ENCODE measurements at places on chromosomes 5 and 9. TPM values are rescaled to one million over a fixed set of nuclear protein-coding genes. Genes with fewer than 3 reads are reported as not detected.
A peak's percentile ranks its signal among the peaks of the same experiment; 100 is the strongest.

The PIK3R1 gene
- 60.7 TPM for total RNA-seq

The GPR151 gene
- total RNA-seq, result not detected

DNA sequence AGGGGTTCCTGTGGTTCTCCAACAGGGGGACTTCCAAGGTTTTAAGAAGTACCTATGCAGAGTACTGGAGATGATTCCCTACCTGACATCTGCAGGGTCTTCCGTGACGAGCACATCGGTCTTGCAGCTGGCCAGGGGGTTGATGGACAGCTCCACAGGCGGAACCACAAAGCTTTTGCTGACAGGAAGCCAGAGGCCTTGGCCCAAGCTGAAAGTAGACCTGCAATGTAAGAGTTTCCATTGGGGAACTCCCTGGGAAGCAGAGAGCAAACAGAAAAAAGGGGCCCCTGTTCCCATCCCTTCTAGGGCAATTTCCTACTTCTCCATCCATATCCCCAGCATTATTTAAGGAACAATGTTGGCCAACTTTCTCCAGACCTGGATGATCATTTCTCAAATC is 288.0 kb downstream of the TRIM32 start:
- H3K4me1 ChIP-seq, result no peaks in the 10 kb centered on the region
- H3K27me3 ChIP-seq, result peaks cover 9% of the 10 kb centered on the region
- no peaks in the 10 kb centered on the region for H3K36me3 ChIP-seq
- H3K4me3 ChIP-seq, result no peak overlapping the region

The DOCK2 gene
- total RNA-seq, result 3.1 TPM

DNA sequence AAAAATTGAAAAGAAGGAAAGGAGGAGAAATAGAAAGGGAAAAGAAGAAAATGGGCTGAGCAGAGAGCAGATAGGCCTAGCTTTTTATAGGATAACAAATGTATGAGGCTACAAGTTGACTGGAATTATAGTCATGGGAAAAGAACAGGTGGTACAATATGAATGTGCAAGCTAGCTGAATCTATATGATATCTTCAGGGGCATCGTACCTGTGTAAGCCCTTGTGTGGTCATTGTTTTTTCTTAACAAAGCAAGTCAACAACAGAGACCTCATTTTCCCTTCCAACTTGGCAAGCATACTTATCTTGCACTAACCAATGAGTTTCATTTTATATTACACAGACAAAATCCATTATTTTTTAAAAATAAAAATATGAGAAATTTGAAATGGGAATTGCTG is 259.2 kb downstream of the KCTD16 start:
- H3K4me1 ChIP-seq, result no peaks in the 10 kb centered on the region
- no peak for DNase-seq
- peaks cover 3% of the 10 kb centered on the region for H3K27me3 ChIP-seq
- H3K4me3 ChIP-seq, result no peak overlapping the region

GRCh38 chr9:131635892-131636291 is 90.6 kb downstream of the PRRT1B start:
- no peak overlapping the region for H3K4me3 ChIP-seq
- H3K4me1 ChIP-seq, result peaks cover 21% of the 10 kb centered on the region
- no peaks in the 10 kb centered on the region for H3K27me3 ChIP-seq
- H3K36me3 ChIP-seq, result peaks cover 15% of the 10 kb centered on the region
- no peak for DNase-seq

- H3K4me3 ChIP-seq, result peak overlapping the region; percentile 84
- no peak for DNase-seq
- H3K27ac ChIP-seq, result peak overlapping the region; percentile 86
- H3K4me1 ChIP-seq, result peaks cover 36% of the 10 kb centered on the region
Observed at GRCh38 chr5:53109056-53109442, 508 bp downstream of the MOCS2 start.

GRCh38 chr5:32076699-32077695 is 97.1 kb downstream of the GOLPH3 start:
- peak overlapping the region; percentile 74 for H3K27ac ChIP-seq
- peaks cover 10% of the 10 kb centered on the region for H3K36me3 ChIP-seq
- no peak overlapping the region for H3K4me3 ChIP-seq
- no peaks in the 10 kb centered on the region for H3K27me3 ChIP-seq
- H3K4me1 ChIP-seq, result peaks cover 12% of the 10 kb centered on the region
- DNase-seq, result no peak

The CYLC2 gene
- total RNA-seq, result not detected

The NAIF1 gene
- total RNA-seq, result 8.8 TPM

DNA sequence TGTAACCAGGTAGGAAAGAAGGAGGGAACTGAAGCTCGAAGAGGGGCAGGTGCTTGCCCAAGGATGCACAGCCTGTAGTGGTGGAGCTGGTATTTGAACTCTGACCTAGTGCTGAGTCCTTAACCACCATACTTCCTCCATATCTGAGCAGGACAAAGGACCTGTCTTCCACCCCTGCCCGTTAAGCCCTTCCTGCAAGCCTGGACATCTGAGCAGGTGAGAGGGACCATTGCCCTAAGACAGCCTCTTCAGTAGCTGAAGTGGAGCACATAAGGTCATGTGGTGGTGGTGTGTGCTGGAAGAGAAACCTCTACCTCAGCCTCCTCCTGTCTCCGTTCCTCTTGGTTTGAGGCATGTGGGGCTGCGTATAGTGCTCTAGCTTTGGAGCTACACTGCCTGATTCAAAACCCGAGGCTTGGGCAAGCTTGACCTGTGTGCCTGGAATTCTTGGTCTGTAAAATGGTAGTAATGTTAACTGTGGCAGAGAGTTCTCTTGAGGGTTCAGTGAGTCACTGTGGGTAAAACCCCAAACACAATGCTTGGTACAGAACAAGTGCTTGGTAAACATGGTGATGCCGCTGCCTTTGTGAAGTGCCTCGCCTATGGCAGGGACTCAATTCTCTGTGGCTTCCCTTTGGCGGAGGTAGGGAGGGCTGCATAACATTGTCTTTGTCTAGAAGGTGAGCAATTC is 7.4 kb downstream of the GALNT10 start:
- DNase-seq, result no peak
- H3K27ac ChIP-seq, result peak overlapping the region; percentile 96
- H3K4me1 ChIP-seq, result peaks cover 88% of the 10 kb centered on the region

The SPINK6 gene
- total RNA-seq, result not detected

- no peak for DNase-seq
- peaks cover 26% of the 10 kb centered on the region for H3K4me1 ChIP-seq
- H3K4me3 ChIP-seq, result no peak overlapping the region
- no peaks in the 10 kb centered on the region for H3K27me3 ChIP-seq
Observed at GRCh38 chr5:77396017-77396416, 96.1 kb downstream of the WDR41 start.

GRCh38 chr5:9202636-9203035 is 343.2 kb downstream of the SEMA5A start:
- peaks cover 16% of the 10 kb centered on the region for H3K36me3 ChIP-seq
- H3K4me1 ChIP-seq, result peaks cover 16% of the 10 kb centered on the region
- H3K27me3 ChIP-seq, result no peaks in the 10 kb centered on the region
- no peak overlapping the region for H3K27ac ChIP-seq
- DNase-seq, result no peak
